ENCODE measurements at places on chromosomes 1 and 21.

DNA sequence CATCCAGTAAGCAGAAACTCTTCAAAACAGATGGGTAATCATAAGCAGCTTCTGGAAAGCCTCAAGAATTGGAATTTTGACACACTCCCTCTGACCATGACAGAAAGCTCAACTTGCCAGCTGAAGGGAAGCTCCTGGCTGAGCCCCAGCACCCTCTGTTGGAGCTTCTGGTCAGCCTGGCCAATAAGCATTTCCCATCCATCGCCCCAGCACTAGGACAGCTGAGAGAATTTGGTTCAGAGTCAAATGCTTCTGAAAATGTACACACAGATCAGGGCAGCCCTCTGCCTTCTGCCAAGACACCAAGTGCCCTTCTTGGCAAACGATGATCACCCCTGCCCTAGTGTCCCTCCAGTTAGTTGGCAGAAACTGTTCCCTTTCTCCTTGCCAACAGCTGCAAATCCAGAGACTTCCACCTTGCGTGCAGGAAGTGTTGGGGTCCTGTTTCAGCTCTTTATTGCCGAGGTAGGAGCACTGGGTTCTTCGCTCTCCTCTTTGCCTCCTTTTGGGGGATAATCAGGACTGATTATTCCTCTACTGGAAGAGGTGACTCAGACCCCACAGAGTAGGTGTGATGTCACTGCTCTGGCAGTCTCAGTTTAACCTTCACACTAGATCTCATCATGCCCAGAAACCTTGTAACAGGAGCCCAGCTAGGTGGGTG, 11.9 kb downstream of the PIGV start:
- DNase-seq, result no peak

- DNase-seq, result no peak
Measured at GRCh38 chr1:112575154-112575804, 43.7 kb downstream of the ST7L start.

- no peak for DNase-seq
Measured at GRCh38 chr1:62198069-62198780, 3.6 kb downstream of the L1TD1 start.

DNA sequence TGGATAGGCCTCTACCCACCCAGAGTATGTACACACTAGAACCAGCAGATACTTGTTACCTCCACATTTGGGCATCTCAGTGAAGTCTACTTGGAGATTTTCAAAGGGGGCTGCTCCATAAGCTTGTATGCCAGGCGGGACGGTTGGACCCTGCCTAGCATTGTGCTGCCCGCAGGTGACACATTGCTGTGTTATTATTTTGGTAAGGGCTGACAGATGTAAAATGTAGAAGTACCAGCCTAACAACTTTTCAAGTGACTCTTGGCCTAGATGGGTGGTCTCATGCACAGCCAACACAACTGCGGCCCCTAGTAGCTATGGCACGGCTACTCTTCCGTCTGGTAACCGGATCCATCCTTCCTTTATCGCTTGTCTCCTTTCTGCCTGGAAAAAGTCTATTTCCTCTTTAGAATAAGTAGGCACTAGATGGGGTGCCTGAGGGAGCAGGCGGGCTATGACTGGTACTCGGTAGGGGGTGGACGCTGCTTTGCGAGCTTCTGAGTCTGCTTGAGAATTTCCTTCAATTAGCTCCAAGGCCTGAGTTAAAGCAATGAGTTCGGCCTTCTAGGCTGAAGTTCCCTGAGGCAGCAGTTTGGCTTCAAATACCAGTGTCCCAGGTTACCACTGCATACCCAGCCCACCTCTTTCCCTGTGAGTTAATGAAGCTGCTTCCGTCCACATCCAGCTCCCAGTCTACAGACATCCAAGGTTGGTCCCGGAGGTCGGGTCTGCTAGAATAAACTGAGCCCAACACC, 405.3 kb downstream of the TGFB2 start:
- no peak for DNase-seq

DNA sequence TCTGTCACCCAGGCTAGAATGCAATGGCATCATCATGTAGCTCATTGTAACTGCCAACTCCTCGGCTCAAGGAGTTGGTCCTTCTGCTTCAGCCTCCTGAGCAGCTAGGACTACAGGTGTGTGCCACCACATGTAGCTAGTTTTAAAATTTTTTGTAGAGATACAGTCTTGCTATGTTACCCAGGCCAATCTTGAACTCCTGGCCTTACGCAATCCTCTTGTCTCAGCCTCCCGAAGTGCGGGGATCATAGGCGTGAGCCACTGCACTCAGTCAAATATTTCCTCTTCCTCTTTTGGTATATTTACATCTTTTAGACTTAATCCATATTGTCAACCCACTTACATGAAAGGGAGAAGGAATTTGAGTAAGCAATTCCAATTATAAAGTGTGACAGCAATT, 121.1 kb downstream of the EVI5 start:
- no peak for DNase-seq

Data from hematopoietic multipotent progenitor cell (in vitro differentiated cells).